ENCODE measurements at places on chromosomes 13 and 19.

DNA sequence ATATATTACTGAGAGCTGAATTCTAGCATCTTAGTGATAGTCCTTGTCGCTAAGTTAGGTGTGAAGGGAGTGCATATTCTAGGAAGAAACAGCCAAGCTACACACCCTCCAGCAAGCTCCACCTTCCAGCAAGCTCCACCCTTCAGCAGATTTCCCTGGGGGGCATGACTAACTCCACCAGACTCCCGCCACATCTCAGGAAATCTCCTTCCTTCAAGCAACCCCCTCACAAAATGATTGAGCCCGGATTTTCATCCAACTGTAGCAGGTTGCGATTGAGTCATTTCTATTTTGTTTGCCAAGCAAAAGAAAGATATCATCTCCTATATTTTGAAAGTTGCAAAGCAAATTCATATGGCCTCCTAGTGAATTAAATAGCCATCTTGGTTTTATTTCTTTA, 162.1 kb upstream of the TMTC4 start:
- no peak for DNase-seq

DNA sequence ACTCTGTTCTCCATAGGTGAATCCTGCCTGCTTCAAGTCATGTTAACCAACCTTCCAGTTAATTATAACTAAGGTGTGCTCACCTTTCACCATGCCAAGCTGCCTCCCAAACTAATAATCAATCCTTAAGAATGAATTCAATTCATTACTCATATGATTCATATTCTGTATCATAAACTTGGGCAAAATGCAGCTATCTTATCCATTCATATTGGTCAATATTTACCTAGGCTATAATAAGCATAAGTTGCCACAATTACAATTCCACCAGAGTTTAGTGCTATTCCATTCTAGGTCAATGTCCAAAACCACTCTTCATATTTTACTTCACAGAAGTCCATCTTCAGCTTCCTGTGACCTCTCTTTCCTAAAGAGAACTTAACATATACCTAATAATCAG, 13.4 kb downstream of the ELF1 start:
- no peak for DNase-seq

DNA sequence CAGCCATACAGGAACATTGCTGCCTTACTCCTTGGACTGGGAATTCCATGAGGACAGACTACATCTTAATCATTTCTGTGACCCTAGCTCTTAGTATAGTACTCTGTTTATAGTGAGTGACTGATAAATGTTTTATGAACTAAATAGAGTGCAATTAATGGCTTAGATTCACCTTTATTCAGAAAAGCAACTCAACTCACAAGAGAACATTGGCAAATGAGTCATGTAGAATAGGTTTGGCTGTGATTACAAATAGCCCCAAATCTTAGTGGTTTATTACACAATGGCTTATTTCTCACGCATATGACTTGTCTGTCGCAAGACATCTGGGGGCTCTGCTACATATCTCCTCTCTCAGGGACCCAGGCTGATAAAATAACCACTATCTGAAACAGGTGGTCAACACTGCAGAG, 121.6 kb upstream of the KL start:
- DNase-seq = no peak

DNA sequence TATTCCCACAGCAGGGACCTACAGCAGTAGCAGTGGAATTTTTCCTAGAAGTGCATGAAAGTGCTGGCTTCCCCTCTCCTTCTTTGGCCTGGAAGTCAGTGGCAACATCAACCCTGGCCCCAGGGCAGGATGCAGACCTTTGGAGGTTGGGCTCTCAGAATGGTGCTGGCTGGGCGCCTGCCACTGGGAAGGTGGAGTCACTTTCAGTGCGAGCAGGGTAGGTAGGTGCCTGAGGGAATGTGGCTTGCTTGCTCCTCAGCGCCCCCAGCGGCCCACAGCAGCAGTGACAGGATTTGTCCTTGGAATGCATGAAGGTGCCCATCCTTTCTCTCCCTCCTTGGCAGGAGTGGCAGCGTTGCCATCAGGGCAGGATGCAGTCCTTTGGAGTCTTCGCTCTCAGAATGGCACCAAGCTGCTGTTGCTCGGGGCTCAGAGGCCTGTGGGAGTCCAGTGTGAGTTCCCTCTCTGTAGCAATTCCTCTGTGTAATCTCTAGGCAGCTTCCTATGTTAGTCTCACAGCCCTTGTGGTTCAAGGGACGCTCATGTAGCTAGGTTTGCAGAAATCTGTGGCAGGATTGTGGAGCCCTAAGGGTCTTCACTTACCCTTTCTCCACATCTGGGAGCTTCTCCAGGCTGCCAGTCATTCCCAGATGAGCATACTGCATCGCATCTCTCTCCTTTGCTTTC, 354.4 kb upstream of the DACH1 start:
- peak; percentile 82 for DNase-seq

GRCh38 chr19:2795827-2796658, 10.7 kb downstream of the THOP1 start:
- no peak for DNase-seq

DNA sequence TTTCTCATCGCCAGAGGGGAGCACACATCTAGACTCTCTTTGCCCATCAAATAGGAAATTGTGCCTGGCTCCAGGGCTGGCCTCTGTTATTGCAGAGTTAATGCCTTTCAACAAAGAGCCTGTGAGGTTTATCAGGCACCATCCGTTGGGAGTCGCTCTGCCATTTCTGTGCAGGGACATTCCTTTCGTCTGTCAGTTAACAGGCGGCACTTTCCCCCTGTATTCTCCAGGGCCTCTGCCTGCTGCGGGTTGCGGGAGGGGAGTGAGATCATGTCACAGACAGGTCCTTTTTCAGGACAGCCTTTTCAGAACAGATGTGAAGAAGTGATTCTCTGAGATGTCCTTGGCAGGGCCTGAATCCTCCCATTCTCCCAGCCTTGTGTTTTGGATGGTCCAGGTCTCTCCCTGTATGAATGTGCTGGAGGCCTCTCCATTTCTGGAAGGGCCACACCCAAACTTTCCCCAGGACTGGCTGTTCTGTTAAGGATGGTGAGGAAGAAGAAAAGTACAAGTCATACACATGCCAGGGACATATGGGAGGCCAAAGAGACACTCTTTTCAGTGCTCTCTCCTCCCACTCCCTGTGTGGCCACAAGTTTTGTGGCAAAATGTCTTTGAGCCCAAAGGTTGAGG, 14.9 kb downstream of the SERP2 start:
- DNase-seq = no peak

GRCh38 chr13:108361769-108362168, 92.3 kb downstream of the TNFSF13B start:
- DNase-seq = no peak

- no peak for DNase-seq
Observed at GRCh38 chr19:8416796-8417195, 3.7 kb downstream of the MARCHF2 start.

- no peak for DNase-seq
Observed at GRCh38 chr13:27245610-27246009, 5.7 kb upstream of the RPL21 start.

DNA sequence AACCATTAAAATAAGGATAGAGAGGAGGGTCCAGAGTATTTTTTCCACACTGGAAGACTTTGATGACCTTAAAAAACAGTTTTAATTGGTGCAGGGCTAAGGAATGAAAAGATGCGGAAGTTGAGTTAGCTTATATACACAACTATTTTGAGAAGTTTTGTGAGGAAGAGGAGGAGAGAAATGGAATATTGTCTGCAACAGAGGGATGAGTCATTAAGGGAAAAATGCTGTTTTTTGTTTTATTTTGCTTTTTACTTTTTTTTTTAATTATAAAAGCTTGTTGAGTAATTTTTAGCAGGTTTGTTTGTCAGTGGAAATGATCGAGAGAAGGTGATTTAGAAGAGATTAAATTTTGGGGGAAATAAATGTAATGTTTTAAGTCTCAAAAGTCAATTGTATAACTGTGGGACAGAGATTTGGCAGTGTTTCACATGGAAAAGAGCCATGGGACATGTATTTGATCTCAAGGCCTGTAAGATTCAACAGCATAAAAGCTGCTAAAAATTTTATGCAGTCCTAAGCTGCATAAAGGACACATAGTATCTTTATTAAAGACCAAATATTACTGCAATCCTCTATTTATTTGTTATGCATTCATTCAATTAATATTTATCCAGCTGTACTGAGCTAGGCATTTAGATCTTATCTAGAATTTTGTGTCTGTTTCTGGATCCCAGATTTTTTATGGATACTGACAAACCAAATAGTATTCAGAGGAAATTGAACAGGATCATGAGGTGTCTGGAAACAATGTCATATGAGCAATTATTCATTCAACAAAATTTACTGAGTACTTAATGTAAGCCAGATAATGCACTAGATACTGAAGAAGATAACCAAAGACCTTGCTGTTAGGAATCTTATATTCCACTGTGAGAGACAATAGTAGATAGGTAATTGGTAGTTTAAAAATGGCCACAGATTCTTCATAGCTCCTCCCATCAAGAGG, 72.7 kb downstream of the DNAJC15 start:
- no peak for DNase-seq

Measured in H1 (cell line).